Stimulated activated CD4-positive, alpha-beta T cell treated with anti-CD3 and anti-CD28 coated beads, TNF-alpha, amount 100 ng/mL, for 4 hours (primary cell): ENCODE measurements at places on chromosomes 5 and 9.

DNA sequence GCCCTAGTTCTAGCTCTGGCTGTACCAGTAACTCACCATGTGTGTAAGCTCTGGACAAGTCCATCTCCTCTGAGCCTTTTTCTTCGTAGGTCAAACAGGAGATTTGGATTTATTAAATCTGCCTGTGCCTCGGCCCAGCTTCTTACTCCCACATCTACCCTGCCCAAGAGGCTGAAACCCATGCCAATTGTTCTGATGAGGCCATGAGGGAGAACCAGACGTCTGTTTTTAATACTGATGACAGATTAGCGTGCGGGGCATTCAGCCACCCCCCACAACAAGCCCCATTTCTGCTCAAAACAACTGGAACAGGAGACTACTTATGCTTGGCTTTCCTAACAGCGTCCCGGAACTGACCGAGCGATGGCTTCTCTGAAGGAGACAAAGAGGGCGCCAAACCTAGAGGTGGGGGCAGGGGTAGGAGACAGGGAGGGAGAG is 81.2 kb upstream of the TRIM32 start:
- no peak for DNase-seq

- no peak for DNase-seq
These were observed 140.8 kb downstream of the BARX1 start for GRCh38 chr9:93814077-93814956.

GRCh38 chr9:113131689-113132151 is 19.1 kb upstream of the SLC31A2 start:
- DNase-seq: no peak

- no peak for DNase-seq
These were observed 185.6 kb downstream of the SNX18 start for GRCh38 chr5:54703133-54703532.

- DNase-seq: no peak
These were observed 522.7 kb downstream of the HTR1A start for GRCh38 chr5:63439537-63439936.

- DNase-seq: no peak
These were observed 159.1 kb downstream of the LRRC70 start for GRCh38 chr5:62737766-62738165.

DNA sequence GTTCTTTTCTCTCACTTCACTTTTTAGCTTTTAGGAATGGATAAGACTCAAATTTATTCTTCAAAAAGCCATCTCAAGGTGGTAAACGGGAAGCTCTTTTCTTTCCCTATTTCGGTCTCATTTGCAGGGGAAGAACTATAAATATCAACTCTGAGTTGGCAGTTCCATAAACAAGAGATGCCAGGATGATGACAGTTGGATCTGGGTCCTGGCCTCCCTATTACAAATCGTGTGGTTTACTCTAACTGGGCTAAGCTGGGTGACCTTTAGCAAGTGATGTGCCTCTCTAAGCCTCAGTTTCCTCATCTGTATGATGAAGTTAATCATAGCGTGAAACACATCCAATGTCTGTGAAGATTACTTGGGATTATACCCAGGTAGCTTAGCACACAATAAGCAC is 44.2 kb downstream of the TLE4 start:
- DNase-seq: no peak

GRCh38 chr9:116274293-116274692 is 120.7 kb downstream of the PAPPA start:
- DNase-seq: no peak

DNA sequence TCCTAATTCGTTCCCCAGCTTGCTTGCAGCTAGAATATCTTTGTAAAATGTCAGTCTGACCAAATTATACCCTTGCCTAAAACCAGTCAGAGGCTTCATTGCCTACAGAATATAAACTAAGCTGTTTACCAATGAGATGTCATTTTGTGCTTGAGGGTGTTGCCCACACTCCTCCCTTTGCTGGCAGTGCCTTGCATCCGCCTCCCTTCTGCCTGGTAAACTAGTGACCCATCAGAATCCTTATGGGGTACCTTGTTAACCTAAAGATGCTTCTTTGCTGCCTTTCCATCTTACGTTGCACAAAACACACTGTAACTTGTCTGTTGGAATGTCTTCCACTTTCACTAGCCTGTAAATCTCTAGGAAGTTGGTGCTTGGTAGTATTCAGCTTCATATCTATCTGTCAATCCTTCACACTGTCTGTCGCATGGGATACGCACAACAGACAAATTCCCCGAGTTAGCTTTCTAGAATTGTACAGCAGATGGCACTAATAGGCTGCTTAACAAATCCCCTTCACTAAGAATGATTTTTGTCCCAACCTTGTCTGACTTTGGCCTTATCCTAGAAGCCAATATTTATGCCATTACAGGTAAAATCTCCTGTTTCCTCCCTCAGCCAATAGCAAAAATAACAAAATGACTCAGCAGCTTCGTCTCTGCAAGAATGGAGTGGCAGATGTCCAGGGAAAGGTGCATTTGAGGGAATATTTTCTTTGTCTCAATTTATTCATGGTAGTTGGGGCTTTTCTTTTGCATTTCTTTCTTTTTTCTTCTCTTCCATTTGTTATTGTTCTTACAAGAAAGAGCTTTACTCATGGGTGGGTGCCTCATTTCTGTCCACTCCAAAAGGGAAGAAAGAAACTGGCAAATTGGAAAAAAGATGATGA is 3.0 kb downstream of the NUDT2 start:
- no peak for DNase-seq

- DNase-seq: no peak
These were observed 81.5 kb downstream of the LMX1B start for GRCh38 chr9:126695186-126695585.

DNA sequence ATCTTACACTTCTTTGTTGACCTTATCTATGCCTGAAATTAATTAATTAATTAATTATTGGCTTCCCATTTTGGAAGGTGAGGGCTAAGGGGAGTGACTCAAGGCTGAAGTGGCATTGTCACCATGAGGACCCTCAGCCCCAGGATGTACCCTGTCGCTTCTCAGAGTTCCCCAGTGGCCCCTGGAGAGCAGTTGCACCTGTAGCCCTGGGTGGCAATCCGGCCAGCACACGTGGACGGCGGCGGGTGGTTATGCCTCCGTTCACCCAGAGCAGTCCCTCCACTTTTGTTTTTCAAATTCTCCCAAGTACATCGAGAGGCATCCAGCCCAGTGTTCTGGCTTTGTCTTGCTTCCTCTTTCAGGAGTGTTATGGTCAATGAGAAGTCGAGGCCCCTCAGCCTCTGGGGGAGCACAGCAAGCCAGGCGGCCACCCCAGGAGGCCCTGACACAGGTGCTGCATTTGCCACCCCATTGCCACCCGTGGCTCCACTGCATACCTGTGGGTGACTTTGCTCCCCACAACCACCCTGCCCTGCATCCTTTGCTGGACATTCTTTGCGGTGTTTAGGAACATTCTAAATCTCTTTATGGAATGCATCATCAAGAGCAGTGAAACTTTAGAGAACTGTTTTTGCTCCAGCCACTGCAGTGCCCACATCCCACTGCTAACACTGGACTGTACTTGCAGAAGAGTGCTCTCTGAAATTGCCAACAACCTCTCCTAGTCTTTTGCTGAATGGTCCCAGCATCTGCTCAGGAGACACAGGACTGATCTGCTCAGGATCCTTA is 11.5 kb upstream of the IRX2 start:
- no peak for DNase-seq

GRCh38 chr9:32172256-32172655 is 212.2 kb upstream of the ACO1 start:
- no peak for DNase-seq

DNA sequence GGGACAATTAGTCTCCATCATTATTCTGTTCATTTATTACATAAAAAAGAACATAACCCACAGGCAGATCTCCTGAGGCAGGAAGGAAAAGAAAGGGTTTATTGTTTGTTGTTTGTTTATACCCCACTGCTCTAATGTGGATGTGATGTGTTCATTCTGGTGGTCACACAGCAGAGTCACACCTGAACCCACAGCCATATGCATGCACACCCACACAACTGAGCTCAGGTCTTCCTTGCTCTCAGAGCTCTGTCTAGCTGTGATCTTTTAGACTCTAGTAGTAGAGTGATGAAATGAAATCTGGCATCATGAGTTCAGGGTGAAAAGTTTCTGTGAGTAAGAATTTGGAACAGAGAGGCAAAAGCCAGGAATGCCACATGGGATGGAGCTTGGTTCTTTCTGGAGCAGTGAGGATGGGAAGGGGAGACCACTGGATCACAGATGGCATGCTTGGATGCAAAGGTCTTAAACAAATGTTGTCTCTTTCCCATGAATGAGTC is 227.0 kb downstream of the PAPPA start:
- no peak for DNase-seq

GRCh38 chr5:2751592-2752021 is at the start of gene IRX2:
TSS of gene IRX2 (minus strand) at chr5:2751677. CDS start at chr5:2751413, 264 bp downstream.
- DNase-seq: no peak

DNA sequence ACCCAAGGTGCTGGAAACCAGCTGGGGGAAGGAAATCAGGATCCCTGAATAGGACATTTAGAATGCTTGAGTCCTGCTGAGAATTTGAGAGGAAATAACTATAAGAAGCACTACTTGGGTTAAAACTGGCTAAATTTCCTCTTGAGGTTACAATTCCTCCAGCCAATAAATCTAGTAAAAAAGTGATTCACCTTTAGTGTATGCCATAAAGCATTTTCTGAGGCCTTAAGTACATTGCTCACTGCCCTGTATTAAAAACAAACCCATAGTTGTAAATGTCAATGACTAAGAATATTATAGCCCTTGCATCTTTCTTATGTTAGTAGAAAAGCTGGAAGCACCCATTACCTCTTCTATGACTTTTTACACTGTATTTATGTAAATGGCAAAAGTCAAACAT is 634.7 kb upstream of the ARRDC3 start:
- no peak for DNase-seq

GRCh38 chr9:13904746-13905145 is 409.2 kb downstream of the NFIB start:
- DNase-seq: no peak

DNA sequence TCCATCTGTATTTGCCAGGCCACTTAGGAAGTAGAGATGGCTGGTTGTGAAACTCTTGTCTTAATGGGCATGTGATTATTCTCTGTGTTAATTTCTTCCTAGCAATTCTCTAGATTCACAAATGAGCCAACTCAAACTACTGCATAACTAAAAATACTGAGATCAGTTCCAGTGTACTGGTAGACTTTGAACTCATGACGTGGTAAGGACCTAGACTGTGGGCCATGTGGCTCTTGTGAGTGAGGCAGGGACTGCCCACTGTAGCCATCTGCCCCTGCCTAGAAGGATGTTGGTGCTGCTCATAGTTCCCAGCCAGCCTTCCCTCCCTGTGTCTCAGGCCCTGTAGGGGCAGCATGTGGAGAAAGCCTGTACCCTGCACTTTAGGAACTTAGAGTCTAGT is 47.4 kb downstream of the CYSTM1 start:
- DNase-seq: no peak

DNA sequence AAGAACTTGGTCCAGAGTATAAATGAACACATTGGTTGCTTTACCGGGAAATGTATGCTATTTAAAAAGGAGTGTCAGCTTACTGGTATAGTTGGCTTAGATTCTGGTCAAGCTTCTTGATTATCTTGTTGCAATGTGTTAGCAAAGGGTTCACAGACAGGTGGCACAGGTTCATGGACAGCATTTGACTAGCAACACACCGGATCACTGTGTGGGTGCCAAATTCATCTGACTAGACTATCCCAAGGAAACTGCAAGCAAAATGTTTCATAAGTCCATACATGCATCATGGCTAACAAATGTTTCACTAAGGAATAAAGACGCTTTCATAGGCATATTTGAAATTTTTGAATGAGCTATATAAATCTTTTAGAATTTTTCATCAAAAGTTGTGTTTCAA is 274.1 kb downstream of the PLK2 start:
- no peak for DNase-seq

DNA sequence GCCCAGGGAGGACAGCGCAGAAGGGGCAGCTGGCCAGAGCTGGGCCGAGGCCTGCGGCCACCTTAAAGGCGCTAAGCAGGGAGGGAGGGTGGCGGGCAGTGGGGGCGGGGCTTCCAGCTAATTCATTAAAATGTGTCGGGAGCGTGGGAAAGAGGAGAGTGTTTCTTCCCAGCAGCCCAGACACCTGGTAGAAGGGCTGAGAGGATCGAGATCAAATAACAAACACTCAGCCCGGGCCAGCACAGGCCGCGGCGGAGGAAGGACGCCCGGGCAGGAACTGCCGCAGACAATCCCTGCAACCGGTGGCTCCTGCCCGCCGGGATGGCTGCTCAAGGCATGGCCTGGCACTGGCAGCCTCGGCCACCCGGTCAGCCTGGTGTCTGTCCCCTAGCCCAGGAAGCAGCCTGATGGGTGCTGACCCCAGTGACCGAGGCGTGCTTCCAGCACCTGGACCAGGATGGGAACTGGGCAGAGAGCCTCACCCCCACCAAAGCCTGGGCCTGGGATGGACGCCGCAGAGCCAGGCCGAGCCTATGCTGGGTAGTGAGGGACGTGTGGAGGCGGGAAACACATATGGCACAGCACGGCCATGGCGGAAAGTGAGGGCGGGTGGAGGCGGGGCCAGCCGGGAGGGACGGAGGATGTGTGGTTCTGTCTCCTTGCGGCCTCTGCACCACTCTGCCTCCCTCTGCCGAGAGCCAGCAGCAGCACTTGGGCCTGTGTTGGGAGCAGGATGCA is 3.2 kb upstream of the NRARP start:
- DNase-seq: peak; percentile 34

GRCh38 chr5:6066016-6066415 is 312.3 kb downstream of the MED10 start:
- no peak for DNase-seq

GRCh38 chr5:68534131-68534940 is 318.8 kb downstream of the PIK3R1 start:
- no peak for DNase-seq

DNA sequence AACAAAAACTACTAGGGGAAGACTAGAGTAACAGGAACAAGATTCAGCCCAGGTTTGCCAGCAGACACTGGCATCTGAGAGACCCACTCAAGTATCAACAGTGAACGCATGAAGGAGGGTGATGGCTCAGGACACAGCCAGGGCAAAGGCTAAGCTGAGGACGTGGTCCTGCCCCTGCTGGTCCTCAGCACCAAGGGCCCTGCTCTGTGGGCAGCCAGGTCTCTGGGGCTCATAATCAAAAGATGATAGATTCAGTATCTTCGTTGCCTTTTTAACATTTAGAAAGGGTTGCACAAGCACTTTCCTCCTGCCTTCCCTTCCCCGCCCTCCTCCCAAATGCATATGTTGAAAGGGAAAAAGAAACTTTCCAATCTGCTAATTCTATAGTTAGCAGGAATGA is 31.5 kb downstream of the MACROH2A1 start:
- DNase-seq: no peak

- no peak for DNase-seq
These were observed 88.6 kb downstream of the EHMT1 start for GRCh38 chr9:137707361-137707760.

- no peak for DNase-seq
These were observed 150.3 kb downstream of the PBX3 start for GRCh38 chr9:125897481-125897880.

- DNase-seq: no peak
These were observed 14.6 kb upstream of the F2RL1 start for GRCh38 chr5:76804266-76804665.

DNA sequence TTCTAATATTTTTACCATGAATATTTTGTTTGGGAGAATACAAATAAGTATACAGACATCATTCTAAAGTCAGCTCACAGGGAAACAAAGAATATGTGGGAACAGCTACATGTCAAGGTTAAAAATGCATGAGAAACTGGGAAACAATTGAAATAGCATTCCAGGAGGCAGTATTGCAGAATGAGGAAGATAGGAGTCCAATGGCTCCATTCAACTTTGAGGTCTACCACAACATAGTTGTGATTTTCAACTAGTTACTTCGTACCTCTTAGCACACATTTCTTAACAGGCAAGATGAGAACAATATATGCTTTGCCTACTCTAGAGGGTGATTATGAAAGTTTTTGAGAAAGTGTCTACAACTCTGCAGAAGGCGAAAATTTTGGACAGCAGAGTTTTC is 35.2 kb upstream of the CAST start:
- DNase-seq: no peak
